ENCODE measurements at places on chromosomes 2 and 18. TPM values are rescaled to one million over a fixed set of nuclear protein-coding genes. Genes with fewer than 3 reads are reported as not detected.

DNA sequence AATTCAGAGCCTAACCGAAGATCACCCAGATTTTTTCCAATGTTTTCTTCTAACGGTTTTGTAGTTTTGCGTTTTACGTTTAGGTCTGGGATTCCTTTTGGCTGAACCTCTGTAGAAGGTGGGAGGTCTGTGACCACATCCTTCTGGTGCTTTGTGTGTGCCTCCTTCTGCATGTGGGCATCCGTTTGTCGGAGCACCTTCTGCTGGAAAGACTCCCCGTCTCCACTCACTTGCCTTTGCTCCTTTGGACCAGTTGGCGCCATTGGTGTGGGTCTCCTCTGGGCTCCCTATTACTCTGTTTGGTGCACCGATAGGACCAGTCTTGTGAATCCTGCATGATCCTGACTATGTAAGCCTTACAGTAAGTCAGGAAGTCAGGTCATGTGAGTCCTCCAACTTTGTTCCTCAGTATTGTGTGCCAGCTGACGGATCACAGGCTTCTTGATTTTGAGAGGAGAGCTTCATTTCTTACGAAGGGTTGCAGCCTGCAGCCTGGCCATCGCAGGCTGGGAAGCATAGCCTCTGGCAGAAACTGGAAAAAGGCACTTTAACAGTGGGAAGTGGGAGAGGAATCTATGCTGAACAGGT, 13.6 kb downstream of the AQP12A start:
- DNase-seq = no peak

The ICA1L gene
- total RNA-seq = 6.2 TPM

The SLC5A7 gene
- not detected for total RNA-seq

The ATP9B gene
- total RNA-seq = 29.8 TPM

DNA sequence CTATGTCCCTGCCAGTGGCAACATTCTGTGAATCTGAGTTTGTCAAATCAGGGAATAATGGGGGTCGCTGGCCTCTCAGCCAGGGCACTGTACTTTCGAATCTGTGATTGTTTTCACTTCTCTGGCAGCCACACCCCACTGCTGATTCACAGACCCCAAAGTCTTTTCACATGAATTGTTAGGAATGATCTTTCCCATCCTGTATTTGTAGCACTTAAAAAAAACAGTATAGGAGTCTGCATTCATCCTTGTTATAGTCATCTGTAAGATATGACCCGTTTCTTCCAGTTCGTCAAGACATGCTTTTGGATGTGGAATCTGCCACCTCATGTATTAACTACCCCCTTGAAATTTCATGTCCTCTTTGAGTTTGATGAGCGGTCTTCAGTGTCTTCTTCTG, 928 bp downstream of the NAGK start:
- DNase-seq = no peak

DNA sequence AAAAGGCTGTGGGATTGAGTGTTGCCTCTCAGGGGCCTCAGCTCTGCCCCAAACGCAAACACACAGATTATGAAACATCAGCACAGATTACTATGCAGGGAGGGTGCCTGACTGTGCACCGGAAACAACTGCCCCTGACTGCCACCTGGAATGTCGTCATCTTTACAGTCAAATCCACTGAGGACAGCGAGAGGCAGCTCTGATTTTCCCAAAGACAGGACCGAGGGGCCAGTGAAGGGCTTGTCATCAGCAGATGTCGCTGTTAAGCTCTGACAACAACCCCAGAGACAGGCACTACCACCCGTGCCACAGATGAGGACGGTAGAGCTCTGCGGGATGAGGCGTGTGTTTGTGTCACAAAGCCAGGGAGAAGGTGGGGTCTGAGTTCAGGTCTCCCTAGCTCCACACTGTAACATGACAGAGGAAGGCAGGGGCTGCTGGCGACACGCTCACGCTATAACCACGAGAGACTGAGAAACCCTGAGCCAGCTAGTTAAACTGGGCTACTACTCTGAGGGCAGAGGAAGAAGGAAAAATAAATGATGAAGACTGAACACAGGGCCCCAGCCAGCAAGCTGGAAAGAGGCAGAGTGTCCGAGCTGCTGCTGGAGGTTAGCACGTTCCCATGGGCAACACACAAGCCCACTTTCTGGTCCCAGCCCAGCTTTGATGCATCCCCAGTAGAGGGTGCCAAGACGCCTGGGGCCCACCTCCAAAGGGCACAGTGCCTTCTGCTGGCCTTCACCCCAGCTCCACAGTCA, 47.0 kb downstream of the PARD6G start:
- no peak for DNase-seq

The NOSTRIN gene
- total RNA-seq = not detected

The APCDD1 gene
- not detected for total RNA-seq

Data from activated T-helper 2 cell treated with anti-CD3 and anti-CD28 coated beads, Interferon-gamma antibody, Interleukin-2, Interleukin-4, amounts not matched to agents 10 μg/mL and 5 μg/mL and 100 μg/mL, durations not matched to agents 14 hours and 24 hours and 36 hours (primary cell).